Vagina (tissue), 2 donors: ENCODE measurements at places on chromosomes 16 and 17.

- DNase-seq: no peak
Observed at GRCh38 chr17:58371300-58371950, 19.4 kb upstream of the SUPT4H1 start.

GRCh38 chr17:3512505-3513171, 36.8 kb downstream of the ASPA start:
- no peak for DNase-seq

DNA sequence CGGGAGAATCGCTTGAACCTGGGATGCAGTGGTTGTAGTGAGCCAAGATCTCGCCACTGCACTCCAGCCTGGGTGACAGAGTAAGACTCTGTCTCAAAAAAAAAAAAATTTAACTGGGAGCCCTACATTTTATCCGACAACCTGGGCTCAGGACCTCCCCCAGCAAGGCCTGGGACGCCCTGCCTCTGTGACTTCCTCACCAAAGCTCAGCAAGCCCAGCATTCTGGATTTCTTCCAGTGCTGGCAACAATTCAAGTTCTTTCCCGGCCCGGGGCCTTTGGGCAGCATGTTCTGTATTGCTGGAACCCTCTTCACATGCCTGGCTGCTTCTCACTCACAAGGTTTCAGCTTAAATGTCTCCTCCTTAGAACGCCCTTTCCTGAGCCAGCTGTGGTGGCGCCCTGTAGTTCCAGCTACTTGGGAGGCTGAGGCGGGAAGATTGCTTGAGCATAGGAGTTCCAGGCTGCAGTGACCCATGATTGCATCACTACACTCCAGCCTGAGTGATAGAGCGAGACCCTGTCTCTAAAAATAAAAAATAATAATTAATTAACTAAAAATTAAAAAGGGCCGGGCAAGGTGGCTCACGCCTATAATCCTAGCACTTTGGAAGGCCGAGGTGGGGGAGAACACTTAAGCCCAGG, 15.9 kb upstream of the MEIOB start:
- DNase-seq: no peak

- no peak for DNase-seq
Observed at GRCh38 chr16:87246269-87247065, 70.7 kb downstream of the C16orf95 start.

- no peak for DNase-seq
Observed at GRCh38 chr17:10992106-10992880, 154.4 kb upstream of the PIRT start.

- no peak for DNase-seq
Observed at GRCh38 chr16:77336637-77337036, 98.2 kb downstream of the ADAMTS18 start.

- no peak for DNase-seq
Observed at GRCh38 chr17:57914273-57915142, 40.7 kb downstream of the CUEDC1 start.

DNA sequence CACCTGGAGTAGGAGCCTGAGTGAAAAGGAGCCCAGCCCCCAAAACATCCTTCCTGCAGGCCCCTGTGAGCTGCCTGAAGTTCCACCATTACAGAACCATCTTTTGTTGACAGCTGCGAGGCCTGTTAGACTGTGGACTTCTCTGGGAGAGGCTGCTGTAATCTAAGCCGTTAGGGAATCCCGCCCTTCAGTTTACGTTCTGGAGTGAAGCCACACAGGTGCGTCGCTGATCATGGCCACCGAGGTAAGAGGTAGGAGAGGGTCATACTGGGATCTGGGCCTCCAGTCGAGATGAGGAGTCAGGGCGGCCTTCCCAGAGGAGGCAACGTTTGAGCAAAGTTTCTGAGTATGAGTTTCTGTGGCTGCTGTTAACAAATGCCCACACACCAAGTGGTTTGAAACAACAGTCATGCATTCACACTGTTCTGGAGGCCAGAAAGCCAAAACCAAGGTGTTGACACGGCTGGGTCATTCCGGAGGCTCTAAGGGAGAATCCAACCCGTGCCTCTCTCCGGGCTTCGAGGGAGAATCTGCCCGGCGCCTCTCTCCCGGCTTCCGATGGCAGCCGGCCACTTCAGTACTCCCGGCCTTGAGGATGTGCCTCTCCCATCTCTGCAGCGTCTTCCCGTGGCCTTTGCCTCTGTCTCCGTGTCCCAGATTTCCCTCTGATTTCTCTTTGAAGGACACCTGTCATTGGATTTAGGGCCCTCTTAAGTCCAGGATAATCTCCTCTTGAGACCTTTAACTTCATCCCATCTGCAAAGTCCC, 26.6 kb upstream of the ATP2C2 start:
- DNase-seq: no peak
